ENCODE measurements at places on chromosomes 12 and 14. TPM values are rescaled to one million over a fixed set of nuclear protein-coding genes. Genes with fewer than 3 reads are reported as not detected.

- no peak for DNase-seq
Observed at GRCh38 chr12:58860056-58860787, 60.1 kb downstream of the LRIG3 start.

DNA sequence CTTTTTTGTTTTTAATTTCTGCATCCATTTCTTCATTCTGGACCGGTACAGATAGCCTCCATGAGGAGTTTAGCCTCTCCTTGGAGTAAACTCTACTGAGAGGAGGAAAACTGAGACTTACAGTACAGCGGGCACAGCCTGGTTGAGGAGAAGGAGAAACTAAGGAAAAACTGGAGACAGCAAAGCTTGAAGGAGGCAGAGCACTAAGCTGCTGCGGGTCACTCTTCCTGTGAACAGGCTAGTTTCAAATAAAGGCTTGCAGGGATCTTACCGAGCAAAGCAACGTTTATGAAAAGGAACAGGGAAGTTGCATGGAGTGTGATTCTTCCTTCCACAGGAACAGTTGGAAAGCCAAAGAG is 348 bp upstream of the SSTR1 start:
- DNase-seq, result no peak

DNA sequence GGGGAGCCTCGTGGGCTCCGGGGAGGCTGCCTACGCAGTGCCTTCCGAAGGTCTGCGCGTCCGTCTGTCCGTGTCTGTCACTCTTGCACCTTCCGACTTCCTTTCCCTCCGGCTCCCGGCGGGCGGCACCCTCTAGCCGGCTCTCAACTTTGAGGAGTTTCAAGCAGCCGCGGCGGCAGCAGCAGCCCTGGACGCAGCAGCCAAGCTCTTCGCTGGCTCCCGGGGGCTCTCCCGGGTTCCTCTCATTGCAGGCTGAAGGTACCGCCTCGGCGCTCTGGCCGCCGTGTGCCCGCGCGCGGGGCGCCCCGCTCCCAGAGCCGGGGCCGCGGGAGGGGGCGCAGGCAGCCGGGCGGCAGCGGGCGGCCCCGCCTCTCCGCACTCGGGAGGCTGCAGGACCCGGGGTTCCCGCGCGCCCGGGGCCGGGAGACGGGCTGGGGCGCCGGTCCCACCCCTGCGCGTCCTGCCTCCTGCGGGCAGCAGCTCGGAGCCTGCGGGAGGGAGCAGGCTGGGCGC is at the start of the genes AMIGO2 and PCED1B:
Gene AMIGO2 (minus strand): TSS at position 492 of the 513 bp plus-strand sequence. CDS start 957 bp downstream, outside the sequence.
Gene PCED1B (plus strand): TSS at position 154 of the 513 bp plus-strand sequence. CDS start 155,443 bp downstream, outside the sequence.
- DNase-seq, result no peak

- DNase-seq, result no peak
Observed at GRCh38 chr14:72810201-72810600, 83.7 kb downstream of the DPF3 start.

GRCh38 chr12:120093592-120094355 is 22.8 kb downstream of the RAB35 start:
- no peak for DNase-seq

GRCh38 chr12:126663304-126664094 is 1598.3 kb downstream of the AACS start:
- DNase-seq, result no peak

DNA sequence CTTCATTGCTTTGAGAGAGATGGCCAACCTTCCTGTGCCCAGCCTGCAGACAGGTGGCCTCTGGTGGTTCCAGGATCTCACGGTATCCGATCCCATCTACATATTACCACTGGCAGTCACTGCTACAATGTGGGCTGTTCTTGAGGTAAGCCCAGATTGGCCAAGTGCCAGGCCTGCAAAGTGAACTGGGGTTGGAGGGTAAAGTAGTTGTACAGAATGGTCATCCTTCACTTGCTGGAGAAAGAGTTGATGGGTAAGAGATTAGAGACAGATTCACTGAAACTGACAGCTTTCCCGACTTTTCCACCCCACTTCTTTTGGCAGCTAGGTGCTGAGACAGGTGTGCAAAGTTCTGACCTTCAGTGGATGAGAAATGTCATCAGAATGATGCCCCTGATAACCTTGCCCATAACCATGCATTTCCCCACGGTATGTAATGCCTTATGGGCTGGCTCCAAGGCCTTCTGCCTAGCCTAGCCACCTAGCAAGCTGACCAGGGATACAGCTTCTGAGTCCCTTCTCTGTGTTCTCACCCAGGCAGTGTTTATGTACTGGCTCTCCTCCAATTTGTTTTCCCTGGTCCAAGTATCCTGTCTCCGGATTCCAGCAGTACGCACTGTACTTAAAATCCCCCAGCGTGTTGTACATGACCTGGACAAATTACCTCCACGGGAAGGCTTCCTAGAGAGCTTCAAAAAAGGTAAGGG is 4.1 kb downstream of the OXA1L start:
- no peak for DNase-seq

DNA sequence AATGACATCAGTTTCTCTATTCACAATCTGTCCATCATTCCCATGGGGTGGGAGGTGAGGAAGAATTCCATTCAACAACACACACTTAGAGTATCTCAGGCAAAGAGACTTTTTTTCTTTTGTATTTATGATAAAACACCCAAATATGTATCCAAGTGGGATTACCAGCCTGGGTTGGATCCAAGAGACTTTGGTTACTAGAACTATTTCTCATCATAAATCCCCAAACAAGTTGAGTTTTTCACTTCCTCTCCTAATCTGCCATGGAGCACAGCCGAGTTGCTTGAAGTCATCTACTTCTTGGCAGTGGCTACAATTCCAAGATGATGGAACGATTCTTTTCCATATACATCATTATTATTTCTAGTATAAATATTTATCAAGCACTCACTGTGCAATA is 209.2 kb upstream of the HMGA2 start:
- no peak for DNase-seq

DNA sequence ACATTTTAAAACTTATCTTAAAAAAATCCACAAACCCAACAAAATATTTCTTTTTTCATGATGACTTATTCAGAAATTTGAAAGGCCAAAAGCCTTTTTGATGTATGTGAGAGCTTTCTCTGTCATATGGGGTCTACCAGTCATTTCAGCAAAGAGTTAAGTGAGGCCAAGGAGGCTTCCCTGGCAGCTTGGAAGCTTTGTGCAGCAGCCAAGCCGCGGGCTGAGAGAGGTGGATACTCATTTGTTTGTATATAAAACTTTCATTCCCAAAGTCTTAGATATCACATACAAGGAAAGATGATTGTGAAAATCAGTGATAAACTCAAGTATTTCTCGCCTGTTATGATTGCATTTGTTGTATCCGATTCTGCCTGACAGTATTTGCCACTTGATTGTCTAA is 48.5 kb upstream of the RNU6-8 start:
- DNase-seq, result no peak

DNA sequence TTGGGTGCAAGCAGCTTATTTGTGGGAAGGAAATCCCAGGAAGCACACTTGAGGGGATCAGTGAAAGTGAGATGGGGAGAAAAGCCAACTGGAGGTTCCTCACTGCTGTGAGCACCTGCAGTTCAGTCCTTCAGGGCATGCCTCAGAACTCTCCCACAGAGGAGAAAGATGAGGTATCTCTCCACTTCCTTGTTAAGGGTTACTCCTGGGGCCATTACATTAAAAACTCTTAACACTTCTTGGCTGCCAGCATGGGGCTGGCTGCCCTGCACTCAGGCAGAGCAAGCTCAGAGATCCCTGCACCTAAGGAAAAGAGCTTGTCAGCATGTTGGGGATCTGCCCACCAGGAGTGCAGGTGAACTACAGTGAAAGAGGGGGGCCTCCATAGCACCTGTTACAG is 28.8 kb downstream of the FERMT2 start:
- DNase-seq, result no peak

GRCh38 chr12:109147954-109148353 is 31.6 kb downstream of the ACACB start:
- no peak for DNase-seq

DNA sequence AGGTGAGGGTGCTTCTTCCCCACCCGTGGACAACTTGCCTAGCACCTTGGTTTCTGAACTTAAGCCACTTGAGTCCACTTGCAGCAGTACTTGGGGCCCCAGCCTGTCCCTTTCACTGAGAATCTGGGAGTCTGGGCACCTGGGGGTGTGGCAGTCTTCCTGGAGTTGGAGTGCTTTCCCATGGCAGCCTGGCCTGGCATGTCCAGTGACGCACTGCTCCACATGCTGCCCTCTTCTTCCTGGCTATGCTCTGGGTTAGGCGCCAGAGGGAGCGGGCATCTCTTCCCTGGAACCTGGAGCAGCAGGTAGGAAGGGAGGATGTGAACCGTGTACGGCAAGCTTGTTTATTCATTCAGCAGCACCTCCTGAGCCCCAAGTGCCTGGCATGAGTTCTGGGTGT is 76.4 kb downstream of the PAPOLA start:
- DNase-seq, result no peak

DNA sequence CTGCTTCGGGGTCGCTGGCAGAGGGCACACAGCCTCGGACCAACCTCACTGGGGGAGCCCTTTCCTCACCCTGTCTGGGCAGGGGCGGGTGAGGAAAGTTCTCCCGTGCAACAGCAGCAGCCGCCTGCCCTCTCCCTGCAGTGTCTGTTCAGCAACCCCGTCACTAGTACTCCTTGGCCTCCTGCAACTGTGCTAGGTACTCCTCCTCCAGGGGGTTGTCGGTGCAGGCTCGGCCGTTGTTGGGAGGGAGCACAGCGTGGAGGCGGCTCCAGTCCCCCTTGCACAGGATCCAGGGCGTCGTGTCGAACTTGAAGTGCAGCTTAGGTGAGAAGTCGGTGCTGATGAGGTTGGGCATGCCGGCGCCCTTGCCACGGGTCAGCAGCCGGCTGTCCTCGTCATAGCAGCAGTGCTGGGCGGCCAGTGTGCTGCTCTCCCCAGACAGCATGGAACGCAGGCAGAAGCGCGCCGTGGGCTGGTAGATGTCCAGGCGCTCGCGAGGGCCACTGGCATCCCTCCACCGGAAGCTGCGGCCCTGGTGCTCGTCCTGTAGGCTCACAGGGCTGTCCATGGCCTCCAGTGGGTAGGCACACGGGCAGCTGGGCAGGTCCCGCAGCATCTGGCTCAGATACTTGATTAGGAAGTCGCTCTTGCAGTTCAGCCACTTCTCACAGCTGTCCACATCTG is 17.7 kb downstream of the AHSA1 start:
- no peak for DNase-seq

DNA sequence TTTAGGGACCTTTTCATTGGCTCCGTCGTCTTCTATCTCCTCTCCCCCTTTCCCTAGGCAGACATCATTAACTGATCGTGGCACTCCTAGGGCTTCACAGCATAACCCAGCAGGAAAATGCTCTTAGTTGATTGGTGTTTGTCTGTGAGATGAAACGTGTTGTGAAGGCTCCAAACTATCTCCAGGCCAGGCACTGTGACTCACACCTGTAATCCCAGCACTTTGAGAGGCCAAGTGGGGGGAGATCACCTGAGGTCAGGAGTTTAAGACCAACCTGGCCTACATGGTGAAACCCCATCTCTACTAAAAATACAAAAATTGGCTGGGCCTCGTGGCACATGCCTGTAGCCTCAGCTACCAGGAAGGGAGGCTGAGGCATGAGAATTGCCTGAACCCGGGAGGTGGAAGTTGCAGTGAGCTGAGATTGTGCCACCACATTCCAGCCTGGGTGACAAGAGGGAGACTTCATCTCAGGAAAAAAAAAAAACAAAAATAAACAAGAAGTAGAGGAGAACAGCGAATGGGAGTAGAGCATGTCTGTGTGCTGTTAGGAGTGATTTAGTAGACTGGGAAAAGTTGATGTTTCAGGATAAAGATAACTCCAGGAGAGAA is 32.3 kb upstream of the WDR89 start:
- DNase-seq, result no peak

DNA sequence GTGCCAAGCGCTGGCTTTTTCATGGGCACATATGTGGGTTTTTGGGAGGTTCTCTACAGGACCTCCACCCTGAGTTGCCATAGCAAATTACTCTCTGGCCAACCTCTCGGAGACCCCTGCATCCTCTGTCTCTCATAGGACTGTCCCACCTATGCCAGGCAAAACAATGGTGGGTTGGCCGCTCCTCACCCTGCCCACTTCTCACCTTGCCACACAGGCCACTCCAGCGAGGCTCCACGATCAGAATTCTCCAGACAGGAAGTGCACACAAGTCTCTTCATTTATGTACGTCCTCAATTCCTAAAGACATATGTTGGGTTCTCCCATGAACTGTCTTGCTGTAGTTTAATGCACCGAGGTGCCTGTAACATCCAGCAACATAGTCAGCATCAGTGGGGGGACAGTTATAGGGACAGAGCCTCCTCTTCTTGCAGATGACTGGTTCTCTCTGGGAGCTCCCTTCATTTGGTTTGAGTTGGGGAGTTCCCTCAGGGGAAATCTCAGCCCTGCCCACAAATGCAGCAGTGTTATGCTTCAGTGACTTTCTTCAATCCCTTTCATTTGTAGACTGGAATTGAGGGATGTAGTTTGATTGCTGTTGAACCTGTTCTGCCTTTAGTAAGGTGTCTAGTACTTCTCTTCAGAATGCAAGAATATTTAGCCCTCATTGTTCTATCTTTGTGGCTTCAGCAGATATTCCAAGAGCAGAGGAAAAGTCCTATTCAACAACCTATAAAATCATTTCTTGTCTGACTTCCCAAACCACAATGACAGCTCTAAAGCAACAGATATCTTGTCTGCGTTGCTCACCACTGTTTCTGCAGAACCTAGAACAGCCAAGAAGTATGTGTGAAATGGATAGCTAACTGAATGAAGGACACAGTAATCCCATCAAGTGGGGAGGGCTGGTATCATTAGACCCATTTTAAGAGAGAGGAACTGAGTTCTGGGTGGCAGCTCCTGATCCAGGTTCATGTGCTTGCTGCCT is 2.8 kb upstream of the LTBP2 start:
- DNase-seq, result no peak

- DNase-seq, result peak; percentile 99
Observed at GRCh38 chr14:90698379-90698869, 117.8 kb downstream of the TTC7B start.

DNA sequence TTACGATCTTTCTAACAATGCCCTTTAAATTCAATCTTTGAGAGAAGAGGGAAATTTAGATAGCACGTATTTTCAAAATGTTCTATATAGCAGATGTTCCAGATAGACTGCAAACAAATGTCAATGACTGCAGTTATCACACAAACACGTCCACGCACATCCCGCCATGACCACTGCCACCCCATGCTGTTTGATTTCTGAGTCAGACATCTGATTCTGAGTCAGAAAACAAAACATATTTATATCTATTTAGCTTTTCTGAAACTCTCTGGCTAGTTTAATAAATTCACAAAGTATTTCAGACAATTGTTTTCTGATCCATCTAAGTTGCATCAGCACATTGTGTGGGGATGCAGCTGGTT is 105.9 kb upstream of the BCAT1 start:
- DNase-seq, result no peak

- no peak for DNase-seq
Observed at GRCh38 chr14:100868621-100869370, 34.7 kb downstream of the RTL1 start.

GRCh38 chr14:87952307-87953094 is 40.5 kb downstream of the GALC start:
- DNase-seq, result no peak

Gene TPH2
- not detected for total RNA-seq

Gene MAP3K9
- total RNA-seq, result 3.3 TPM

Gene TAS2R46
- not detected for total RNA-seq

Gene KCNC2
- total RNA-seq, result not detected

Gene CLMN
- not detected for total RNA-seq

Gene C3AR1
- total RNA-seq, result not detected

Gene KRT4
- total RNA-seq, result not detected
